ENCODE measurements at places on chromosomes 5 and 9.
A peak's percentile ranks its signal among the peaks of the same experiment; 100 is the strongest.

GRCh38 chr5:24668050-24668449, 23.3 kb upstream of the CDH10 start:
- no peak for DNase-seq

DNA sequence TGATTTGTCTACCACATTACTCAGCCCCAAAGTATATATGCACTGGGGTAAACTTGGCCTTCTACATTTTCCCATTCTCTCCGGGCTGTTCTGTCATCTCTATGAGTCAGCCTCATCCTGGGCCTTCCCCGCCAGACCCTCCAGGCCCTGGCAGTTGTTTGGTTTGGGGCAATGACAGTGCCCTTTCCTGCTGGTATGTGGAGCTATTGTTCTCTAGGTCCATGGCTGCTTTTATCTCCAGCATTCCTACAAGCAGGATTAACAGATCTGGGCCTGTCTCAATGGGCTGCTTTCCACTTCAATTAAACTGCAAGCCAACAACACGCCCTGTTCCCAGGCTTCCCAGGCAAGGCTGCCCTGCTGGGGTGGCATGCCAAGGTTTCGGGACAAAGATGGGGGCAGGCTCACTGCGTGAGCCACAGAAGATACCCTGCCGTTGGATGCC, 136.4 kb downstream of the SLIT3 start:
- no peak for DNase-seq

- DNase-seq: no peak
These were observed 32.0 kb upstream of the ADAM19 start for GRCh38 chr5:157607371-157608161.

GRCh38 chr5:148839960-148840359, 13.5 kb downstream of the ADRB2 start:
- DNase-seq: no peak

GRCh38 chr9:16100537-16101091, 547.8 kb downstream of the CCDC171 start:
- no peak for DNase-seq

DNA sequence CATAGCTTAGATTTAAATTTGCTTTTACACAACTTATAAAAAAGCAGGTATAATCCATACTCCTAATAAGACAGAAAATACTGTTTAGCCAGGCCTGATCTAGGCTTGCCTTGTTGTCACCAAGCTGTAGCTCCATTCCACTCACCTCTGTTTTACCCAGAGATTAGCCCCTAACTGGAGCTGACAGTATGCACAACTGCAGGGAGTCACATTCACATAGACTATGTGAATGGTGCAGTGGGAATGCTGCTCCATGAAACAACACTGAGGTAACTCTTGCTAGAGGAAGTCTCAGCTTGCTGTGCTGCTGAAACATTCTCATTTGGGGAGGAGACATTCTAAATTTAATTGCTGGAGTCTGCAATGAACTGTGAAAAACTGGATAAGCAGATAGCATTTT, 209.1 kb downstream of the TMEM232 start:
- DNase-seq: no peak

DNA sequence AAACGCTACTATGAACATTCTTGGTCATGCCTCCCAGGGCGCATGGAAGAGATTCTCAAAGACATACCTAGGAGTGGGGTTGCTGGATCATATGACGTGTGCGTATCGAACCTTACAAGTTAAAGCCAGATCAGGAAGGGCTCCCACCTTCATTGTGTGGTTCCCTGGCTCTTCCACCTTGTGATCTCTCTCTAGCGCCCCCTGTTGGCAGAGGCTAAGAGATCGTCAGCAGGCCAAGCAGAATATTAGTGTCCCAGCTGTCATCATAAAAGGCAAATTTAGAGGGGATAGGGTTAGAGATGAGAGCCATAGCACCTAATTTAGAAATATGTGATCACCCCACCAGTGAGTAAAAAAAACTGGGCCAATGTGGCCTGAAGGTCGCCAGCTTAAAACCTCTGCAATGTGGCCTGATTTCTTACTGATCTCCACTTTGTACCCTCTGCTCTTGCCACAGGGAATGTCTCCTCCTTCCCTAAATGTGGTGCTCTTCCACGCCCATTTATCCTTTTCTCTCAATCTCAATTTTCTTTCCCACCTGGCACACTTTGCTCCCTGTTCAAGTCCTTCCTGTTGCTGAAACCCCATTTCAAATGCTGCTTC, 91.7 kb upstream of the SHB start:
- peak; percentile 23 for DNase-seq

DNA sequence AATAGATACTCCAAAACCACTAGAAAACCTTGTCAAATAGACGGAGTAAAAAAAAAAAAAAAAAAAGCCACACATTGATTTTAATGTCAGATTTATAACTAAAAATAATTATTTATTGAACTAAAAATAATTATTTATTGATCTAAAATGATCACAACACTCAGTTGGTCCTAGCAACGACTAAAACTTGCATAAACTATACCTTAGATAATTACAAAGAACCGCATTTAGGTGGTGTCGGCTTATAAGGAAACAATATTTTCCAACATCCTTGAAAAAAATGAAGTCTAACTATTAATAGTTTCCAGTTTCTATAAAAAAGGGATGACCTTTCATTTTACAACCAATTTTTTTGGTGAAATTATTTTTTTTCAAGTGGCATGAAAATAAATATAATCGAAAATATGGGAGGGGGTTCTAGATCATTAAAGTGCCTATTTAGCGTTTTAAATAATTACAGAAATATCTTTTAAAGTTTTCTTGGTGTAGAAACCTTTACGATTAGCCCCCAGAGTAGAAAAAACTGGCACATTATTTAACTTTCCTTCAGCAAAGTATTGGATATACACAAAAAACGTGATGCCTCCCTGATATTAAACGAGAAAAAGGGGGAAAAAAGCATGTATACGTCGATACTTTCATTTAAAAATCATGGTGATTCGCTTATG, 3.7 kb downstream of the ARRDC3 start:
- DNase-seq: no peak

DNA sequence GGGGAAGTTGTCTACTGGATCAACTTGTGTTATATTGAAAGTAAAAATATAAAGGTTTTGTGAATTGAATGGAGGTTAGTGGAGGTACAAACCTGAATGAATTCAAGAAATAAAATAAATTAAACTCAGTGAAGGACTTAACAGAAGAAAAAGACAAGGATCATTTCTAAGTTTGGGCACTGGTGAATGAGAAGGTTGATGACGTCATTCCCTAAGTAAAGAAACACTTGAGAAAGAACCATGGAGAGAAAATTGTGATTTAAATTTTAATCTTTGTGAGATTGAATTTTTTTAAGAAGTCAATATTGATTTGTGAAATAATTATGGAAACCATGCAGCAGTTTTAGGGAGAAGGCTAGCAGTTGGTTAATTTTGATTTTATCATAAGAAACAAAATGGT, 900.3 kb upstream of the TYRP1 start:
- DNase-seq: no peak

- DNase-seq: no peak
These were observed 70.1 kb upstream of the NXNL2 start for GRCh38 chr9:88464851-88465250.

GRCh38 chr5:98433673-98434072, 339.8 kb upstream of the RGMB start:
- DNase-seq: no peak

GRCh38 chr5:61347080-61347479, 15.0 kb downstream of the ZSWIM6 start:
- DNase-seq: no peak

GRCh38 chr5:57683036-57683630, 200.5 kb upstream of the ACTBL2 start:
- DNase-seq: no peak

DNA sequence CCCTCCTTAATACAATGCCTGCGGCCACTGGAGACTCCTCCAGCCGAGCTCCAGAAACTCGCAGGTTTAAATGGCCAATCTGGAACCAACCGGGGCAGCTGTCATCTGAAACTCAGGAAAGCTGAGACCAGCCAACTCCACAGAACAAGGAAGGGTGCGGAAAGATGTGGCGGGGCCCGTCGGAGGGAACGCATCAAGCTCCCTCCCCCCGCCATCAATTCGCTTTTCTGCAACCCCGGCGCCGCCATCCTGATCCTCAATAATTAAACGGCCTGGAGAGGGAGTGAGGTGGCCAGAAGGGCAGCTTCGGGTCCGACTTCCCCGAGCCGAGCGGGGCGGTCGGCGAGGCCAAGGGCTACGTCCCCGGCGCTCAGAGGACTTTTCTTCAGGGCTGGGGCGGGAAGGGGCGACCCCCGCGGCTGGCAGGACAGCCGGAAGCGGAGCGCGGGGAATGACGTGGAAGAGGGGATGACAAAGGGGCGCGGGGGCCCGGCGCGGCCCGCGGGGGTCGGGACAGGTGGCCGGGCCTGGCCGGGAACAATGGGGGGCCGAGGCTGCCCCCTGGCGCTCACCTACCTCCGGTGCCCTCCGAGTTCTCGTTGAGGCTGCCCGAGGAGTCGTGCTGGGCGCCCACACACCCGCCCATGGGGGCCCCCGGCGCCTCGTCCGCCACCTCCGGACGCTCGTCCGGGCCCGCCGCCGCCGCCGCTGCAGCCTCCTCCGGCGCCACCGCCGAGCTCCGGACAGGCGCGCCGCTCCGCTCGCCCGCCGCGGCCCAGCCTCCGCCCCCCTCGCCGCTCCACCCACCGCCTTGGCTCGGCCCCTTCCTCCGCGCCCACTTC, at the start of gene UBTD2:
TSS of gene UBTD2 (minus strand) at position 745 of the 842 bp plus-strand sequence. CDS start at position 646, 99 bp downstream.
- peak; percentile 79 for DNase-seq

GRCh38 chr5:98768160-98768959, 5.1 kb upstream of the RGMB start:
- DNase-seq: peak; percentile 30

Data from GM12891 (cell line).